ENCODE measurements at places on chromosomes 6 and 20.

- no peak for DNase-seq
These were observed 174.5 kb downstream of the CDC5L start for GRCh38 chr6:44561832-44562665.

DNA sequence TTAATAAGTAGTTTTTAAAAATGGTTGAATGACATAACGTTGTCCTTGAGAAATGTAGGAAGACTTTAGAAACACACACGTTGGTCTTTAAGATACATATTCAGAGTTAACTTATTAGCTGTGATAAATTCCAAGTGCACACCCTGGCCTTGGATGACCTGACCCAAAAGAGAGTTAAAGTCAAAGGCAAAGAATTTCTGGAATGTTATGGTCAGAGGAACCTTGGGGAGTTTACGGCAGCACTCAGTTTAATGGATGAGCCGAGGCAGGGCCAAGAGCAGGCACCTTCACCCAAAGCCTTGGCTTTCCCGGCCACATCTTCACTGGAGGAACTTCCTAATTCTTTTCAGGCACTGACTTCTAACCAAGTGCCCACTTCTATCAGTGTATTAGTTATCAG lies 200.5 kb downstream of the SMOC2 start:
- DNase-seq, result no peak

DNA sequence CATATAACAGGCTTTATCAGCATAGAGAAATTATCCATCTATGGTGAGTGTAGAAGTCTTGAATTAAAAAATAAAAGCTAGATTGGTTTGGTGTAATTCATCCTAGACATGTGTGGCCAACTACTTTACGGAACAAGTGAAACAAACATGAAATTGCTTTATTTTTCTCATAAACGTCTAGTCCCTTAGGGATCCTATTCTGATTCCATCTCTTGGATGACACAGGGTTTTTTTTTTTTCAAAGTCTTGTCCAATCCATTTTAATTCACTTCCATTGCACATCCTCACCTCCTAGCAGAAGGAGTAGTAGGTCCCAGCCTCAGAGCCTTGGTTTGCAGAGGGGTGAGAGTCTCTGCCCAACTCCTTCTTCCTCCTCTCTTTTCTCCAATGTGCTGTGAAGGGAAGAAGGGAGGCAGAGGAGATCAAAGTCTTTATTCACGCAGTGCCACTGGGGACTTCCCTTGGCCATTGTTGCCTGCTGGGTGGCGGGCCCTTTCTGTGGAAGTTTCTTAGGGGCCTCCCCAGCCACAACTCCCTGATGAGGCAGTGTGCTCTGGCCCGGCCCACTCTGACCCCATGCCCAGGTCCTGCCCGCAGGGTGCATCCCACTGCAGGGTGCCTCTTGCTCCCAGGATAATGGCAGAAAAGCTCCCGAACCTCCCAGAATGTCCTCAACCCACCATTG lies 104.4 kb upstream of the SNX9 start:
- no peak for DNase-seq

- no peak for DNase-seq
These were observed 18.8 kb downstream of the CARMIL1 start for GRCh38 chr6:25297823-25298522.

GRCh38 chr6:49327005-49327404 lies 136.0 kb downstream of the MMUT start:
- no peak for DNase-seq

GRCh38 chr20:8640461-8640860 lies 428.4 kb upstream of the PLCB4 start:
- DNase-seq, result no peak

GRCh38 chr20:22382742-22383141 lies 201.6 kb downstream of the FOXA2 start:
- no peak for DNase-seq

DNA sequence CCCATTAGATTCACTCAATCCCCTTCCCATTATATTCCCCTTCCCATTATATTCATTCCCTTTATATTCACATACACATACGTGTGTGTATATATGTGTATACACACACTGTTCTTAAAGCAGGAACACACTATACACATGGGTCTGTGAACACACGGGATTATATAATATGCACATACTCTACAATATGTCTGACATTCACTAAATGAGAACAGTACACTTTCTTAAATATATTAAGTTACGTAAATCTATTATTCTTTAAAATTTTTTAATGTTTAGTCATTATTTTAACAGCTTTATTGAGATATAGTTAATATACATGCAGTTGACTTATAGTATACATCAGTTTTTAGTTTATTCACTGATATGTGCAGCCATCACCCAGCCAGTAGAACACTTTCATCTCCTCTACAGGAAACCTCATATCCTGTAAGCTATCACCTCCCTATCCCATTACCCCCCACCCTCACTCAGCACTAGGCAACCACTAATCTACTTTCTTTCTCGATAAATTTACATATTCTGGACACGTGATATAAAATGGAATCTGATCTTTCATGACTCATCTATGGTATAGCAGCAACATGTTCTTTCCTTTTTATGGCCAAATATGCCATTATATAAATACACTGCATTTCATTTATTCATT lies 13.9 kb upstream of the SUMO4 start:
- DNase-seq, result no peak

DNA sequence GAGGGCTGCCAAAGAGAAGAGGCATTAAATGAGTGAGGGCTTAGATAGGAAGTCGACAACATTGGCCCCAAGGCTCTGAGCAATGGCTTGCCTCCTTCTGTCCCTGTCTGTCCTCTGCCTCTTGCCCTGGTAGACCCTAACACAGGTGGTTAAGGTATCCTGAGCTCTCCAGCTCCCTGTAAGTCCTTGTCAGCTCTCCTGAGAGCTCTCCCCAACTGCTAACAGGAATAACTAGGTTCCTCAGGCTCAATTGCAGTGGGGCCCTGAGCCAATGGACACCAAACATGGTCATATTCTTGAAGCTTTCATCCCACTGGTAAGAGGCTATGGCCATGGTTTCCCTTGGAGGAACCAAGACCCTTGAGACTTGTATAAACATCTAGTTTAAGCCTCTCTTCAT lies 5.0 kb upstream of the CPNE1 start:
- no peak for DNase-seq
